Right kidney (tissue), 9 donors: ENCODE measurements at places on chromosomes 1 and 21.

GRCh38 chr1:115138271-115138670, 49.0 kb upstream of the TSPAN2 start:
- no peak for DNase-seq

- DNase-seq = no peak
These were observed 265.7 kb downstream of the COL11A1 start for GRCh38 chr1:102842606-102843005.

DNA sequence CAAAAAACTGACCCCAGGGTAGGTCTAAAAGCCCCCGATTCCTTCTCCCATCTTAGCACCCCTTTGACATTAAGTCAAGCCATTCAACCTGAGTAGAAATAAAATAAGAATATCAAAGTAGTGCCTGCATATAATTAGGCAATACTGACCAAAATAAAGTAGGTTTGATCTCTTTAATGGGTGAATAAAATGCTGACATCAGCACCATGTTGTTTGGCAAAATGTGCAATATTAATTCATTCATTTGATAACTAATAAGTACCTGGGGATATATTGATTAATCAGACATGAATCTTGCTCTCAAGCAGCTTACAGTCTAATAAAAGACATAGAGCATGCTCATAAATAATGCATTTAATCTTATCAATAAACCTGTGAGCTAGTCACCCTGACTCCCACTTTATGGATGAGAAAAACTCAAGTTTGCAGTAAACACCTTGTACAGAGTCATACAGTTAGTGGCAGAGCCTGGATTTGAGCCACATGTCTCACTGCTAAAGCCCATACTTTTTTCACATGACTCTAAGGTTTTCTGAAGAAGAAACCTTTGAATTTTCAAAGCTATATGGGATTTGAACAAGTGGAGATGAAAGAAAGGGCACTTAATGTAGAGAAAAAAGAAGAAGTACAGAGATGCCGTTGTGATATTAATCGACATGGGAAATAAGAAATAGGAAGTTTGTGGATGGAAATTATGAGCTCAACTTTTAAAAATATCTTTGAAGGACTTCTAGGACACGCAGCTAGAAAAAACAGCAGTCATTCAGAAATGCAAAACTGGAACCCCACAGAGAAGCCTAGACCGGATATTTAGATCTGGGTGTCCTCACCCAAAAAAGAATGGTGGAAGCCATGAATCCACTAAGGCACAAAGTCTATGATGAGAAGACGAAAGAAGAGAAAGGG, 183.9 kb downstream of the TOMM20 start:
- no peak for DNase-seq

DNA sequence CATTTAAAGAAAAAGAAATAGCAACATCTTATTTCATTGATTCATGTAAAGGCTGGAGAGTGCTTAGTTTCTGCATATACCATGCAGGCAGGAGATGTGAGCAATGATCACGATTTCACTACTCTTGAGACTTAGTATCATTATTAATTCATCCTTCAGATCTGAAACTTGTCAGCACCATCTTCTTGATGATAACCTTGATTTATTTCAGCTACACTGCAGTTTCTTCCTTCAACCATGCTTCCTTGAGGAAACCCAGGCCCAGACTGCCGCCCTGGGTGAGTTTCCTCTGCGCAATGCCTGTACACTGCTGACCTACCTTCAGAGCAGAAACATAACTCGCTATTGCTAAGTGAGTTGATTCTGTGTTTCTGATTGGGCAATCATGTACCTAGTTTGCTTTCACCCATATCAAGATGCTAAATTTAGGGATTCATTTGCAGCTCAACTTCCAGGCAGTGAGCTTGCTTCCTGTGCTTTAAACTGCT, 13.5 kb upstream of the BCL10 start:
- DNase-seq = no peak

DNA sequence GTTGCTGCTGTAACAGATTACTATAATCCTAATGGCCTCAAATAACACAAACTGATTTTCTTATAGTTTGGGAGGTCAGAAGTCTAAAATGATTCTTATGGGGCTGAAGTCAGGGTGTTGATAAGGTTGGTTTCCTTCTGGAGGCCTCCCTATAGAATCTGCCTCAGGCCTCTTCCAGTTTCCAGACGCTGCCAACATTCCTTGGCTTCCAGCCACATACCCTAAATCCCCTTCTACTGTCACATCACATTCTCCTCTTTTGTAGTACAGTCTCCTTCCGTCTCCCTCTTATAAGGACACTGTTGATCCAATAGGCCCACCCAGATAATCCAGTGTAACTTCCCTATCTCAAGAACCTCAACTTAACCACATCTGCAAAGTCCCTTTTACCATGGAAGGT, 145.3 kb upstream of the NCAM2 start:
- DNase-seq = no peak
